Stimulated activated CD4-positive, alpha-beta T cell treated with anti-CD3 and anti-CD28 coated beads, Interleukin-4, amount 100 ng/mL, for 1 hour (primary cell): ENCODE measurements at places on chromosomes 2 and 18.

DNA sequence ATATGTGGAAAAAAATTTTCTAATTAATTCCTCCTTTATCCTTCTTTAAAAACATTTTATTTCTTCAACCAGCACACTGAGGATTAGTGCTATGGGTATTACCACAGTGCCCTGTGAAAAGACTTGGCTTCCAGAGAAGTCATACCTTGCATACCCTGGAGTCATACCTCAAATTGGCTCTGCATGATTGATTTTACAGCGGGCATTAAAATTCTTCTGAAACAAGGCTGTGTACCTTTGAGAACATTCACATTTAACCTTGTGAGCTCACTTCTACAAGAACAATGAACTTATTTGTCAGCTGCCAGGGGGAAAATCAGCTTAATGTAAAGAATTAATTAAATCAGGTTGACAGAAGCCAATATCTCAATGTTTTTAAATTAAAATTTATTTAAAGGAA, 44.6 kb downstream of the SLC35F5 start:
- no peak for DNase-seq

GRCh38 chr18:62070302-62070701, 116.6 kb downstream of the PIGN start:
- no peak for DNase-seq

GRCh38 chr2:120539424-120539936, 193.5 kb downstream of the INHBB start:
- DNase-seq = no peak

- DNase-seq = no peak
These were observed 12.0 kb downstream of the CDH2 start for GRCh38 chr18:28164771-28165483.

DNA sequence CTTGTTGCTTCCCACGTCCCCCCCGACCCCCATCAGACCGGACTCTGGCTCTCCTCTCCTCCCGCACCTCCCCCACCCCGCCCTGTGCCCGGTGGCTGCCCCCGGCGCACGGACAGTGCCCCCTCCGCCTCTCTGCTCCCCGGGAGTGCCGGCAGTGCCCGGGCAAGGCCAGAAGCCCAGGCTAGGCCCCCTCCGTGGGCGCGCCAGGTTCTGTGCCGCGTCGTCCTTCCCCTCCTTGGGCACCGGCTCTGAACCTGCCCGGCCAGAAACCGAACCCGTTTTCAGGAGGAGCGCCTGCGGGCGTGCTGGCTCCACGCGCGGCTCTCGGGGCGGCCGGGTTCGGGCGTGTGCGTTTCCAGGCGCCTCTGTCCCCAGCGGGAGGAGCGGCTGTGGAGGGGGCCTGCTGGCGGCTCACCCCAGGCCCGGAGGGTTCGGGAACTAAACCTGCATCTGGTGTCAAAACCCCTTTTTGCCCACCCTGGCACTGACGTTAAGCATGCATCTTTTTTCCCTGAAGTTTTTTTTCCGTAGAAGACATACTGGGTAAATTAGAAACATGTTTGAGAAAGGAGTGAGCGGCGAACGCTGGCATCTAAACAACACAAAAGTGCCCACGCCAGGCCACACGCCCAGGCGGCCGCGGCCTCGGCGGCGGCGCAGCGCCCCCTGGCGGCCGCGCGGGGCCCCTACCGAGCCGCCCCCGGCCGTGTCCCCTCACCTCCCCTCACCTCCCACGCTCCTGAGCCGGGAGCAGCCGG, 123.9 kb upstream of the SLC1A4 start:
- DNase-seq = peak; percentile 63

GRCh38 chr2:171855401-171855800, 38.6 kb downstream of the SLC25A12 start:
- DNase-seq = no peak

GRCh38 chr18:47280121-47280520, 28.7 kb upstream of the SKOR2 start:
- DNase-seq = no peak

DNA sequence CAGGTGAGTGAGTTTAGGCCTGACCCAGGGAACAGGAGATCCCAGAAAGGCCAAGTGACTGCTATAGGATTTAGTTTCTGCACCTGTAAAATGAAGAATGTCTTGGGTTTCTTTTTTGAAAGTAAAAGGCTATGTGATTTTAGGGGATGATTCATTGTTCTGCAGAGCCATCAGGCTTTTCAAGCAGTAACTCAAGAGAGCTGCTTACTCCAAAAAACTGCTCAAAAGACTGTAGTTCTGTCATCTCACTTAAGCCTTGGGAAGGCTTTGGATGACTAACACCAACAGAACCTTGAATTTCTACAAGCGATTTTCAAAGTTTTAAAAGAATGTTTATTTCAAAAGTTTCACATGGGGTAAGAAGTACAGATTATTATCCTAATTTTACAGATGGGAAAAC, 165.1 kb downstream of the HAUS1 start:
- DNase-seq = no peak

- DNase-seq = no peak
These were observed 112.3 kb downstream of the RAB3GAP1 start for GRCh38 chr2:135164431-135164830.

- DNase-seq = no peak
These were observed 224.6 kb upstream of the LRRTM4 start for GRCh38 chr2:77746780-77747179.
